ENCODE measurements at places on chromosomes 11 and 22. TPM values are rescaled to one million over a fixed set of nuclear protein-coding genes. Genes with fewer than 3 reads are reported as not detected.

Gene MN1
- 12.8 TPM for total RNA-seq

DNA sequence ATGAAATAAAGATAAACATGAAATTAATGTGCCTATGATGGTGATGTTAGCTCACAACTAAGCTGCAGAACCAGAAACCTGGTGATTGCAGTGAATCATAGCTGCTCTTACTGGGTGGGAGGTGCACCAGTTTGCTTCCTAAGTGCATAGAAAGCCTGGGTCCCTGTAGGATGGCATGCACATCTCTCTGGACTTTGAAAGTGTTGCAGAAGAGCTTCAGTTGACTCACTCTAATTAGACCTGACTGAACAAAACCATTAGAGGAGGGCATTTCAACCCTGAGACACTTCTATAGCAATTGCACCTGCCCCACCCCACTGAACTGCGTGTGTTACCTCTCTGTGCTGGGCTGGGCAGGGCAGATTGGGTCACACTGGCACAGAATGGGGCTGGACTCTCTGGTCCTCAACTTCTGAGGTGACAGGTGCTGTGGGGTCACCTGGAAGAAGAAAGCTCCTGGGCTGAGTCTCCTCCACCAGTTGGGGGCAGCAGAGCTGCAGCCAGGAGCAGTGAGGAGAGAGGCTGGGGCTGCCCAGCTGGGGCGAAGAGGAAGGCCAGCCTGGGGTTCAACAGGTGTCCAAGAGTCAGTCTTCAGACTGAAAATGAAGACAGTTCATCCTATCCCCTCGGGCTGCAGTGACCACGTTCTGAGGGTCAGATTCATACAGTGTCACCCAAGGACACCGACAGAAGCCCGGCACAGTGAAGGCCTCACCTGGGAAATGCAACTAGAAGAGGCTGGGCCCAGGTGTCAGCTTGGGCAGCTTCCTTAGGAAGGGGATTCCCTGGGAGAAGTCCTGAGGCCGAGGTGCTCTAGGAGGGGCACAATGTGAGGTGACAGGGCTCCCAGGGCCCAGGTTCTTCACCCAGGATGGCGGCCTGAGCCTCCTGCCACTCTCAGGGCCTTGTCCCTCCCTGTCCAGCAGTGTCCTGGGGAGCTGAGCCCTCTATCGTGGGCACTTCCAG lies 58.1 kb downstream of the GGTLC2 start:
- DNase-seq = no peak

Gene F2
- total RNA-seq = not detected

Gene SLC22A8
- not detected for total RNA-seq
